CD4-positive, alpha-beta memory T cell (primary cell): ENCODE measurements at places on chromosomes 12 and 14. TPM values are rescaled to one million over a fixed set of nuclear protein-coding genes. Genes with fewer than 3 reads are reported as not detected.
A peak's percentile ranks its signal among the peaks of the same experiment; 100 is the strongest.

SH2B3 gene
- 28.2 TPM for total RNA-seq

FGD4 gene
- 0.23 TPM for total RNA-seq

GRCh38 chr12:93737457-93738198, 60.5 kb downstream of the CRADD start:
- no peak overlapping the region for H3K27ac ChIP-seq
- H3K4me1 ChIP-seq = peaks cover 17% of the 10 kb centered on the region
- no peak overlapping the region for H3K4me3 ChIP-seq
- H3K36me3 ChIP-seq = no peaks in the 10 kb centered on the region
- DNase-seq = no peak
- H3K27me3 ChIP-seq = no peaks in the 10 kb centered on the region

- no peak overlapping the region for H3K27ac ChIP-seq
- no peak overlapping the region for H3K4me3 ChIP-seq
- no peak for DNase-seq
- H3K36me3 ChIP-seq = no peaks in the 10 kb centered on the region
- no peaks in the 10 kb centered on the region for H3K4me1 ChIP-seq
Observed at GRCh38 chr12:68261896-68262295, 8.5 kb upstream of the IL22 start.

GRCh38 chr14:21136024-21136423, 19.8 kb downstream of the OR5AU1 start:
- H3K27ac ChIP-seq = no peak overlapping the region
- DNase-seq = peak; percentile 6
- no peaks in the 10 kb centered on the region for H3K36me3 ChIP-seq
- no peak overlapping the region for H3K4me3 ChIP-seq
